BJ (cell line): ENCODE measurements at places on chromosomes 6 and 20. TPM values are rescaled to one million over a fixed set of nuclear protein-coding genes. Genes with fewer than 3 reads are reported as not detected.
A peak's percentile ranks its signal among the peaks of the same experiment; 100 is the strongest.

The SMOC2 gene
- not detected in 2 replicates for polyA plus RNA-seq

The TFAP2A gene
- 12.6 and 14.0 TPM in 2 replicates for polyA plus RNA-seq

The ZNF831 gene
- not detected in 2 replicates for polyA plus RNA-seq

The TFAP2D gene
- polyA plus RNA-seq, result not detected in 2 replicates

GRCh38 chr6:56311533-56312448 lies 64.4 kb upstream of the COL21A1 start:
- DNase-seq, result no peak

GRCh38 chr6:48912503-48912902 lies 550.5 kb downstream of the MMUT start:
- DNase-seq, result no peak

GRCh38 chr6:35719830-35720733 lies 16.8 kb upstream of the ARMC12 start:
- DNase-seq, result no peak

GRCh38 chr6:1868561-1869261 lies 259.0 kb downstream of the FOXC1 start:
- DNase-seq, result no peak

DNA sequence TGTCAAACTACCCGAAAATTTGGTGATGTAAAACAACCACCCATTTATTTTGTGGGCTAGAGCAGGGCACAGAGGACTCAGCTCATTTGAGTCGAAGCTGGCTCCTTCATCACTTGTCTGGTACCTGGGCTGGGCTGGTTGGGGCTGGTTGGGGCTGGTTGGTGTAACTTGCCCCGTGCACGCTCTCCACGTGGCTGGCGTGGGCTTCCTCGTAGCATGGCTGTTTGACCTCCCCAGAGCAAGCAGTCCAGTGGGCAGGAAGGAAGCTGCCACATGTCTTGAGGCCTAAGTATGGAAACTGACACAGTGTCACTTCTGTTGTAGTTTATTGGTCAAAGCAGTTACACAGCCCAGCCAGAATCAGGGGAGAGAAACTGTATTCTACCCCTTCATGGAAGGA lies 27.1 kb downstream of the BCAS4 start:
- DNase-seq, result no peak

DNA sequence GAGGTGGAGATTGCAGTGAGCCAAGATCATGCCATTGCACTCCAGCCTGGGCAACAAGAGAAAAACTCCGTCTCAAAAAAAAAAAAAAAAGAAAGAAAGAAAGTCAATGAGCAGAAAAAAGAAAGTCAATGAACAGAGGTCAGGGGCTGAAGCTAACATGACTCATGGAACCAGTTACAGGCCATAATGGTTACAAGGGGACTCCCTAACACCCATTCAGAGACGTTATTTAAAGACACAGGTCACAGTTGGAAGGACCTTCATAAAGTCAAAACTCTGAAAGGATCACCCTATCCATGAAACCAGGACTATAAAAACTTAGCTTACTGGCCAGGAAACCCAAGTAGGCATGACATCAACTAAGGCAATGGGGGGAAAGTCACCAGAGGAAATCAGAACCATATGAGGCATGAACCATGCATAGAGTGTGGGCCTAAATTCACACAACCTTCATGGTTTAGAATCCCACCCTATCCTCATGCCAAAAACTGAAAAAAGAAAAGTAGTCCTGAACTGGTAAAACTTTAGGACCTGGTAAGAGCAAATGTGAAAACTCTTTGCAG lies 18.2 kb downstream of the FBXL4 start:
- DNase-seq, result no peak

DNA sequence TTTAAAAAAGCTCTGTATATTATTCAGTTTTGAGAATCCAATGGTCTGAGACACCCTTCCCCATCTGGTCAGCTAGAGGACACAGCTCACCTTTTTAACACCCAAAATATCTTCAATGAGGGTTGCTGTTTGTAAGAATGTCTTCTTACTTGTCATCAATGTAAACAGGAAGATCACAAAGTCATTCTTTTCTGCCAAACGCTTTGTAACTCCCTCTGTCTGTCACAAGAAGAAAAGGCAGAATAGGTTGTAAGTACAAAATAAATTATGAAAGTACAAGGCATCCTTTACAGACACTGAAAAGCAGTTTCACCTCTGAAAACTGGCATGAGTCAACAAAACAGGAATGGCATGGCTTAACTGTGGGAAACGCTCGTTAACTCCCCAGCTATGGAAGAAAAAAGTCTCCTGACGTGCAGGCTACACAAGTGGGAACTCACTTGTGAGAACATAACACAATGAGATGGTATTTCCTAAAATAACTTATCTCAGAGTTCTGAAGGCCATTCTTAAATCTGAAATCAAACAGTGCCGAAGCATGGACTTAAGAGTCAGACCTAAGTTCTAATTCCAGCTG lies 42.7 kb downstream of the TRPC4AP start:
- peak; percentile 23 for DNase-seq

DNA sequence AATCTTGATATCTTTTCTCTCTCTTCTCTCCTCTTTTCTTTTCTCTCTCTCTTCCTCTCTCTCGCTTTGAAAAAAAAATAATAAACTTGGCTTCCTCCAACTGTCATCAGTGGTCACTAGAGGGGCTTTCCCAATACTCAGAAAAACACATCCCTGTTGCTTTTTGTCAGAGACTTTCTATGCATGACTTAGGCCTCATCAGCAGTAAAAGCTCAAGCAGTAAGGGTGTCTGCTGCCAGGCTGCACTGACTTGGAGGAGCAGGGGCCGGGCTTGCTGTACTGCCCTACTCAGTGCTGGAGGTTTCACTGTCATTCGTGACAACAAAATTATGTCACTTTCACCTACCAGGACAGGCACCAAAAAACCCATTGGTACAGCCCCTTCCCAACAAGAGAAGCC lies 272.0 kb downstream of the ADGB start:
- DNase-seq, result no peak
